ENCODE measurements at places on chromosomes 3 and 15.
A peak's percentile ranks its signal among the peaks of the same experiment; 100 is the strongest.

DNA sequence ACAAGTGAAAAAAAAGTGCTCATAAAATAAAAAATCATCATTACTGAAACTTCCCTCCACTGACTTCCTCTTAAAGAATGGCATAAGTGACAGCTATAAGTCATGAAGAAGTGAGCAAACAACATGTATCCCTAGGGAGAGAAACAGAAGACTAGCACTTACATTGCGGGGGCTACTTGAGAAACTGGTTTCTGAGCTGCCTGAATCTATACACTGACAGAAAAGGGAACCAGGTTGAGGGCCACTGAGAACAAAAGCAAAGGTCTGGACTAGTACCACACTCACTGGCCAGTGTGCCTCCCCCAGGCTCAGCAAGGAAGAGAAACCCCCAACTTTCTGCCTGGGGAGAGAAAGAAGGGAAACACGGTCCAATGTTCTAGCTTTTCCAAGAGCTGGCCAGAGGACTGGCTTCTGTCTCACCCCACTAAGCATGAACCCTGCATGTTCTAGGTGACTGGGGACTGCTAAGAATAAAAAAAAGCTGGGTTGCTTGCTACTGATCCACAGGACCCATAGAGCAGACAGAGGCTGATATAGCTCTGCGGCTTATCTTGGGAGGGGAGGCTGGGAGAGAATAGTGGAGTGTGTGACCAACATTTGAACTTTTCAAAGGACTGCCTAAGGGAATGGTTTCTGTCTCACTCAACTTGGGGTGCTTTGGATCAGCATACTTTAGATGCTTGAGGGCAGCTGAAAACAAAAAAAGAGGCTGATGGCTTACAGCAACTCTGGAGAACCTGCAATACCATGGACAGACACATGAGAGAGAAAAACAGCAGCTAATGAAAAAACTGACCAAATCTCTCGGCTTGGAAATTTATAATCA is 8.1 kb downstream of the RAD18 start:
- DNase-seq: no peak

GRCh38 chr3:90069748-90070147 is 962.3 kb downstream of the EPHA3 start:
- DNase-seq: no peak

DNA sequence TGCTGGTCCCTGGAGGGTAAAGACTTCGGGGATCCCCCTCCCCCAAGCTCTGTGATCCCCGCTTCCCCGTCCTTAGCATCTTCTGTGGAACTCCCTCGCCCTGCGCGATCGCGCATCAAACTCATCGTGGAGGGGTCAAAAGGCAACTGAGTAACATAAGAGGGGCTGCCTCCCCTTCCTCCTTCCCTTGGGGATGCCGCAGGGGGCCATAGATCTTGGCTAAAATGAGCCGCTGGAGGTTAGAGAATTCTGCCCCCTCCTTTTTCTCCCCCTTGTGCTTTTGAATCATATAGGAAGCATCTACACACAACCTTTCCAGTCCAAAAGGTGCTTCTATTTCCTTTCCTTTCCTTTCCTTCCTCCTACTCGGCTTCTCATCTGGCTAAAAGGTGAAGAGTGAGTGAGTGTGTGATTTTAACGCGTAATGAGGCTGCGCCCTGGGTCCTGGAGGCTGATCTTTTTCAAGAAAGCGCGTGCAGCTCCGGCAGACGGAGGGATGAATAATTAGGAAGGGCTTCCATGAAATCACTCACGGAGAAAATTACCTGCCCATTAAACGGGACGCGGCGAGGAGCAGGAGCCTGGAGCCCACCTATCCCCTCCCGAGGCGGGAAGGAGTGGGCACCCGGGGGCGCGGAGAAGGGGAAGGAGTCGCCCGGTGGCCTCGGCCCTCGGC is 831 bp upstream of the ROBO2 start:
- DNase-seq: peak; percentile 42

DNA sequence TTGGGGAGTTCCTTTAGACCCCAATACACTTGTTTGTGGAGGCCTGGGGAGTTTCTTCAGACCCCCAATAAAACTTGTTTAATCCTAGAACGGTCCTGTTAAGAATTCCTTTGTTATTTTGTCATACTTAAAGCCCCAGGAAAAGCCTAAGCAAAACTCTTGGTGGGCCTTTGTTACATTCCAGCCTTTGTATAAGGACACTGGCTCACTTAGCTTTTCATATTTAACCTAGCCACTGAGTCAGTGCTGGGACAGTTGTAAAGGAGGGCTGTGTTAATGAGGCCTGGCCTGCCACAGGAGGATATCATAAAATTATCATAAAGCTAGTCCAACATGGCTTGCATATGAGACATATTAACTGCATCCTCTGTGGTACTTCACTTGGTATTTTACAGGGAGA is 760.1 kb downstream of the ZNF385D start:
- DNase-seq: no peak
